RKO (cell line): ENCODE measurements at places on chromosomes 4 and X.

DNA sequence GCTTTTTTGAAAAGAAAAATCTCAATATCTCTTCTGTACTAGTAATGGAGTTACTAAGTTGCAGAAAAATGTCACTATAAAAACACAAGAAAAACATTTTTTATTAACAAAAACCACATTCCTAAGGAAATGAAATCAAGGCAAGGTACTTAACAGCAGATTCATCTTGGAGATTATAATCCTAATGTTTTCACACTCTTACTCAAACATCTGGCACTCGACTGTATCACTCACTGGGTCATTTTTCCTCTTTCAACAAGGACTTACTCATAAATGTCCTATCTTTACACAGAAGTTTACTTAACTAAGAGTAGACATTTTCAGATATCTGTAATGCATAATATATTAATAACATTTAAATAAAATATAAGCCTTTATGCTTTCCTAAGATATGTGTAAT, 216.6 kb downstream of the NR3C2 start:
- DNase-seq, result no peak

DNA sequence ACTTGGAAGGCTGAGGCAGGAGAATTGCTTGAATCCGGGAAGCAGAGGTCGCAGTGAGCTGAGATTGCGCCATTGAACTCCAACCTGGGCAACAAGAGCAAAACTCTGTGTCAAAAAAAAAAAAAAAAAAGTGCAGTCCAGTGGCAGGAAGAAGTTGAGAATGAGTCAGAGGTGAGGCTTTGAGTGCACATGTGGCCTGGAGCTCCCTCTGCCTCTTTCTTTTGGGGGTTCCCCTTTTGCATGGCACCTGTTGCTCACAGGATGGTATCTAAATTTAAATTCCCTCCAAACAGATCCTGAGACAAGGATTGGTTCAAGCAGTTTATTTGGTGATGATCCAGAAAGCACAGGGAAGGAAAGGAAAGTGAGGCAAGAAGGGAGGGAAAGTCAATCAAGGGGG, 151.4 kb upstream of the STX18 start:
- DNase-seq, result peak; percentile 63

DNA sequence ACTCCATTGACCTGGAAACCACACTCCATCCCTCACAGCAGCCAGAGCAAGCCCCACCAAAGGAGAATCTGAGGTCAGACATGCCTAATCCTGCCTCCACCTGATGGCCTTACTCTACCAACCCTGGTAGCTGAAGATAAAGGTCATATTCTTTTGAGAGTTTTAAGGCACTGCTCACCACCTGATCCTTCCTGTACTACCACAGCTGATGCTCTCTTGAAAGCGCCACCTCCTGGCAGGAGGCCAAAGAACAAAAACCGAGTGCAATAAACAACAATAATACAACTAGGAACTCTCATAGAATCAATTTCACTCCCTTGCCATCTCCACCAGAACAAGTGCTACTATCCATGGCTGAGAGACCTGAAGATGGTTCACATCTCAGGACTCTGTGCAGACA, 301.6 kb downstream of the NAF1 start:
- no peak for DNase-seq

- DNase-seq, result no peak
These were observed 15.5 kb upstream of the ESX1 start for GRCh38 chrX:104270212-104270611.

GRCh38 chr4:1474126-1475090, 68.2 kb upstream of the NKX1-1 start:
- no peak for DNase-seq

DNA sequence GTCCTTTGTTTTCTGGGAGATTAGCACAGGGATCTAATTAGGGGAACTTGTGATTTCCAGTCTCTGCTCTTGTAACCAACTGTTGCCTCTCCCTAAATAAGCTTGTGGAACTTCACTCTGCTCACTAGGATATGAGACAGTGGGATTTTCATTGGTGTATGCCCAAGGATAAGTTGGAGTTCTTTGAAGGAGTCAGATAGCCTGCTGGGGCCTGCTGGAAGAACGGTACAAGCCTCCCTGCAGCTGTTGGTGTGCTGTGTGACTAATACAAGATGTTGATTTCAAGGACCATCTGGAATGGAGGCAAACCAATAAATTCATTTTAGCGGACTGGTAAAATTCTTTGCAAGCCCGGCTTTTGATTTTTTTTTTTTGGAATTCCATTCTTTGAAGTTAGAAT, 167.0 kb downstream of the AASDH start:
- no peak for DNase-seq

- peak; percentile 43 for DNase-seq
These were observed 478.9 kb downstream of the KCNIP4 start for GRCh38 chr4:21469438-21470300.

DNA sequence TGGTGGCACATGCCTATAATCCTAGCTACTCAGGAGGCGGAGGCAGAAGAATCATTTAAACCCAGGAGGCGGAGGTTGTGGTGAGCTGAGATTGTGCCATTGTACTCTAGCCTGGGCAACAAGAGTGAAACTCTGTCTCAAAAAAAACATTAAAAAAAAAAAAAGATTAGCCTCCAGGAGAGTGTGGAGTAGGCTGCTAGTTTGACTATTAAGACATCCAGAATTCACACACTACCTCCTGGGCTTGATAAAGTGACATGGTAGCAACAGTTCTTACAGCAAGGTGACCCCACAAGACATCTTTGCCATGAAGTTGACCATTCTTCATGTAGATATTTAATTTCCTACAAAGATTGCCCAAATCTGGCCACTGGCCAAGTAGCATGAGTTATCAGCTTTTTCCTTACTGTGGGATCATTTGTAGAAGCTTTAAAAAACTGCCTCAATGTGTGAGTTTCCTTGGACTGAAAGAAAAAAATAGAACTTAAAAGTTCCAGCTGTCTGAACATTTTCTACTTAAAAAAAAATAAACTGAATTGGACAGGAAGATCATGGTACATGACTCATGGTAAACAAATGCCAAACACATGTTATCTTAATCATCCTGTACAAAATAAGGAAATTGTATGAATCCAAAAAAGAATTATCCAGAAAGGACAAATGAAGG, 35.3 kb upstream of the SPRY1 start:
- peak; percentile 43 for DNase-seq

DNA sequence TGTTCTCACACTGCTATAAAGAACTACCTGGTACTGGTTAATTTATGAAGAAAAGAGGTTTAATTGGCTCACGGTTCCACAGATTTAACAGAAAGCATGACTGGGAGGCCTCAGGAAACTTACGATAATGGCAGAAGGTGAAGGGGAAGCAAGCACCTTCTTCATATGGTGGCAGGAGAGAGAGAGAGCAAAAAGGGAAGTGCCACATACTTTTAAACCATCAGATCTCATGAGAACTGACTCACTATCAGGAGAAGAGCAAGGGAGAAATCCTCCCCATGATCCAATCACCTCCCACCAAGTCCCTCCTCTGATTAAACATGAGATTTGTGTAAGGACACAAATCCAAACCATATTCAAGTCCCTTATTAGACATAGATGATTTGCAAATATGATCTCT, 12.3 kb upstream of the RAP2C start:
- DNase-seq, result no peak

- DNase-seq, result peak; percentile 78
These were observed 56.0 kb downstream of the SPRY1 start for GRCh38 chr4:123452616-123453015.

DNA sequence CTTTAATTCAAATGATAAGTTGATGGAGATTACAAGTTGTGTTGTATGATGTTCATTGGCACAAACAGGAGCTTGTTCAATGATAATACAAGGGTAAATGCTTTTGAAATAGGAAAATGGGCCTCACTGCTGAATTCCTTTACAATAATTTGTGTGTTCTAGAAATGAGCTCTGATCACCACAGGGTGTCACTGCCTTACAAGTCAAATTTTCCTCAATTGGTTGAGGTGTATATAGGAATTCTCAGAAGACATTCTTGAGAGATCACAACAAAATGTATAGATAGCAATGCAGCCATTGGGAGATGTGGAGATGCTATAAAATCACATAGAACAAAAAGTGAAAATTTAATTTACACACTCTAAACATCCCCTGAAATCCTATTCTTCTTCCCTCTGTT, 49.6 kb downstream of the KLF8 start:
- peak; percentile 74 for DNase-seq
